SJSA1 (cell line): ENCODE measurements at places on chromosomes 7 and 10. TPM values are rescaled to one million over a fixed set of nuclear protein-coding genes. Genes with fewer than 3 reads are reported as not detected.
A peak's percentile ranks its signal among the peaks of the same experiment; 100 is the strongest.

SLC26A5 gene
- total RNA-seq: not detected in 2 replicates

DNA sequence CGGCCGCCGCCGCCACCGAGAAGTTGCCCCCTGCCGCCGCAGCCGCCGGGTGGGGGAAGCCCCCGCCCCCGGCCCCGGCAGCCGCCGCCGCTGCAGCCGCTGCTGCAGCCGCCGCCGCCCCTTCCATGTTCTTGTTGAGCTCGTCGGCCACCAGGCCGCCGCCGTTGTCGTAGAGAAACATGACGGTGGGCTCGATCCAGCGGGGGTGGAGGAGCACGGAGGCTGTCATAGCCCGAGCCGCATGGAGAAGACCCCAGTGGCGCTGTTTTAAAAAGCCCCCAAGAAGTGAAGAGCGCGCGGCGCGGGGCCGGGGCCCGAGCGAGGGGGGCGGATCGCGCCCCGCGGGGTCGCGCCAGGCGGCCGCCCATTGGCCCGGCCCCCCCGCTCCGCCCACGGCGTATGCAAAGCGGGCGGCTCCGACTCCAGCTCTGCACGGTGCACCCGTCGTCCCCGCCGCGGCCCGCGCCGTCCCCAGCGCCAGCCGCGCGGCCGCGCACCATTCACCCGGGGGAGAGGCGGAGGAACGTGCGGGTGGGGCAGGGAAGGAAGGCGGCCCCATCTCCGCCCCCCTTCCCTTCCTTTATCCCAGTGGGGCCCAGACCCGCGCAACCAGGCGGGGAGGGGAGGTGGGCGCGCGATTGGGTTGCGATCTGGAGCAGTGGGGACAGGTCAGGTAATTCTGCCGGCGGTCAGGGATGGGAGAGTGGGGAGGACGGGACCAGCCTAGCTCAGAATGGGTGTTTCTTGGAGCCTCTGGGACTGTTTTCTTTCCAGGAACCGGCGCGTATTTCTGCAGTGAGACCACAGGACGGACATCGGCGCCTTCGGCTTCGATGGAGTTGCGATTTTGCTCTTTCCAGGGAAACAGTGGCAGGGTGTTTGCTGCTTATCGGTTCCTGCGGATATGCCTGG, at the start of gene HOXA13:
Gene HOXA13 (minus strand): TSS at position 243 of the 912 bp plus-strand sequence. CDS start 14 bp downstream, at position 229.
- peak within 1 kb of the TSS; percentile 85 for H3K4me3 ChIP-seq
- no peak within 1 kb of the TSS for H3K27ac ChIP-seq
- peaks cover 4% of the 10 kb centered on the region; the same call in 1 of the 2 replicates for H3K36me3 ChIP-seq

GRCh38 chr10:70571636-70572439, 30.7 kb downstream of the PRF1 start:
- no peaks in the 10 kb centered on the region for H3K36me3 ChIP-seq
- H3K4me3 ChIP-seq: no peak overlapping the region
- H3K27ac ChIP-seq: no peak overlapping the region
- H3K4me1 ChIP-seq: peaks cover 13% of the 10 kb centered on the region
- no peaks in the 10 kb centered on the region for H3K27me3 ChIP-seq
- no peak for DNase-seq

DNA sequence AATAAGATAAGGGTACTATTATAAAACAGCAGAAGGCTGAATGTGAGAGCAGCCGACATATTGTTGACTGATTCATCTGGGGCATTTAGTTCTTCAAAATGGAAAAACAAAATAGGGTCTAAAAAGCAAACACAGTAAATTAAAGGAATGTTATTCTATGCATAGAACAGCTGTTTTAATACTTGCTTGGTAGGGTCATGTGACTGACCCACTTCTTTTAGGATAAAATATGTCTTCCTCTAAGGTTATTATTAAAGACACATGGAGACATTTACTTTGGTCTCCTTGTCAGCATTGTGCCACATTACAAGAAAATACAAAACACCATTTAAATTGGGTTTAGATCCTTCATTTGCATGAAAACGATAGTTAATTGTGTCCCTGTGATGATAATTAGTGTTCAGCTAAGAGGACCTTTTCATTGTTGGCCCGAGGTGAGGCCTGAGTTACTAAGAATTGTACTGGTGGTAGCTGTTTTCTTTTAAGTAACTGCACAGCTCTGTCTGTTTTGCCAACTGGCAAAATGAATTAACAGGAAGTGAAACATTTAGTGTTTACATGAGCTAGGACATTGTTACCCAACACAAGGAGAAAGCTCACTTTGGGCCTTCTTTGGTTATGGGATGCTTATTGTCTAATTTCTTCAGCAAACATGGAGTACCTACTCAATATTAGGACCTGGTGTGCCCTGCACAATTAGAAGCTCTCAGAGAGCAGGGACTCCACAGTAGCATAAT, 764.4 kb downstream of the LRMDA start:
- H3K4me3 ChIP-seq: no peak overlapping the region
- H3K27ac ChIP-seq: no peak overlapping the region
- no peaks in the 10 kb centered on the region for H3K4me1 ChIP-seq

CELF2 gene
- total RNA-seq: not detected in 2 replicates

- DNase-seq: no peak
- H3K27ac ChIP-seq: no peak overlapping the region
- no peaks in the 10 kb centered on the region for H3K36me3 ChIP-seq
- H3K27me3 ChIP-seq: no peaks in the 10 kb centered on the region
- no peaks in the 10 kb centered on the region for H3K4me1 ChIP-seq
- H3K4me3 ChIP-seq: no peak overlapping the region
These were observed 316.4 kb downstream of the DNAJB6 start for GRCh38 chr7:157652954-157653826.

GSTO2 gene
- 0.13 TPM in 1 of 2 replicates, not detected in the other for total RNA-seq

DNA sequence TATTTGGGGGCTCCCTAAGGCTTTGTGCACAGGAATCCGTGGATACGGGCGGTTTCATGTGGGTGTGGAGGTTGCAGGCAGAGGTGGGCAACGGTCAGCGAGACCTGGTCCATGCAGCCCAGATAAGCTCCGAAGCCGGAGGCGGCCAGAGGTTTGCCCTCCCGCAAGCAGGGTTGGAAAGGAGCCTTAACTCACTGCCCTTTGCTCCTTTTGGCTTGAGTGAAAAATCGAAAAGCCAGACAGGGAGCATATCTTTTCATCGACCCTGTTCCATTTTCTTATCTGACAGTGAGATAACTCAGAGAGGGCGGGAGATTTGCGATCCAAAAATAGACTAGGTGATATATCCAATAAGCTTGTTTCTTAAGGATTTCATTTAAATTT, 1.5 kb downstream of the GRM3 start:
- peaks cover 18% of the 10 kb centered on the region for H3K27me3 ChIP-seq
- DNase-seq: no peak
- H3K36me3 ChIP-seq: no peaks in the 10 kb centered on the region
- no peaks in the 10 kb centered on the region for H3K4me1 ChIP-seq
- H3K4me3 ChIP-seq: no peak overlapping the region
- no peak overlapping the region for H3K27ac ChIP-seq

DNA sequence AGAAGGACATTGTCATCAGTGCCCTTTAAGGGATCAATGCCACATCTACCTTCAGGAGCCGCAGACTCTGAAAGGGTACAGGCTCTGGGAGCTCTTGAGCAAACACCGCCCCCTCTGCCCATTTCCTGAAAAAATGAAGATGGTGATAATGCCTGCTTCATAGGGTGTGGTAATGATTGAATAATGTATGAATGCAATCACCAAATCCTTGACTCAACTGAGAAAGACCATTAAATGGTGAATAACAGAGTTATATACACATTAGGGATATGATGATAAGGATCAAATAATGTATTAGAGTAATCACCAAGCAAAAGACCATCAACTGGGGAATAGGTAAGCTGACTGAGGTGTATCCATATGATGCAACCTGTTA, 1.5 kb downstream of the FAM170B start:
- H3K27me3 ChIP-seq: no peaks in the 10 kb centered on the region
- no peak for DNase-seq

DNA sequence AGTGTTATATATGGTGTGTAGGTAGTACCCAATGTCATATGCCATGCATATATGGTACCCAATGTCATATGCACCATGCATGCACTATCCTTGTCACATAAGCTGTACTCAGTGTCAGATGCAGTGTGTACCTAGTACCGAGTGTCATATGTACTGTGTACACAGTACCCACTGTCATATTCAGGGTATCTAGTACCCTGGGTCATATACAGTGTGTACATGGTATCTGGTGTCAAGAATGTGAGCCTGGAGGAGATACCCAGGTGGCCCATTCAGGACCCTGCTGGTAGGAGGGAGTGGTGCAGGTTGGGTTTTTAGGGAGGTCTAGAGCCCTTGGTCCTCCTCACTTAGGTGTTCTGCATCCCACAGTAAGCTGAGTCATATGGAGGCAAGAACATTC, 1.8 kb downstream of the ZMYND11 start:
- peaks cover 34% of the 10 kb centered on the region for H3K4me1 ChIP-seq
- H3K27me3 ChIP-seq: no peaks in the 10 kb centered on the region
- peak; percentile 24 for DNase-seq
- H3K27ac ChIP-seq: no peak overlapping the region

GRCh38 chr7:40717242-40717641, 582.4 kb downstream of the SUGCT start:
- no peak overlapping the region for H3K4me3 ChIP-seq
- no peaks in the 10 kb centered on the region for H3K36me3 ChIP-seq
- H3K27ac ChIP-seq: no peak overlapping the region
- DNase-seq: peak; percentile 68

DNA sequence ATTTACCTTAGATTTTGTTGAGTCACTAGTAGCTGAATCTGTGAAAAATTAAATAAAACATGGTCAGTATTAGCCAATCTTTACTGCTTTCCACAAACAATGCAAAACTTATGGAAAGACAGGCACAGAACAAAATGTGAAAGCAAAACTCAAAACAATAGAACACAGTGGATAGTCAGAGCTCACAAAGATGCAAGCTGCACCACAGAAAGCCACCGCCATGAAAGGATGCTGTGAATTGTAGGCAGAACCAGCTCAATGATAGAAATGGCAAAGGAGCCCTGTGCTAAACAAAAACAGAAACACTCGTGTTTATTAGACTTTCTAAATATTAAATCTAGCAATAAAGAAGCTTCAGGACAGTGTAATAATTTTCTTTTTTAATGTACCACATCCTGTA, 134.4 kb downstream of the ARHGAP21 start:
- H3K4me3 ChIP-seq: no peak overlapping the region
- H3K27me3 ChIP-seq: no peaks in the 10 kb centered on the region
- peaks cover 64% of the 10 kb centered on the region for H3K36me3 ChIP-seq
- no peak overlapping the region for H3K27ac ChIP-seq
- no peak for DNase-seq

DNA sequence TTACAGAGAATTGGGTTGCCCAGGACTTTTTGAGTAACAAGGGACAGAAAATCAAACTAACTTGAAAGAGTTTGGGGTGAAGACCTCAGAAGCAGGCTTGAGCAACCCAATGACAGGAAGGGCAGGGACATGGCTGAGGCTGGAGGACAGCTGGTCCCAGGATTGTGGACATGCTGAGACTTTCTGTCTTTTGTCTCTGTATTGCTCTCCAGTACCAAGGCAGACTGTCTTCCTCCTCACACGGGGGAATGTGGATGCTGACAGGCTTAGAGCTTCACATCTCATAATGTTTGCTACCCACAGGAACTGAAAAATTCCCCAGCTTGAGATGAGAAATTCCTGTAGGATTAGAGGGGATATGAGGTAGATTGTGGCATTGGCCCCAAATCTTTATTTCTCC, 229.6 kb downstream of the PHF14 start:
- no peak for DNase-seq
- no peak overlapping the region for H3K27ac ChIP-seq
- H3K4me3 ChIP-seq: no peak overlapping the region
- no peaks in the 10 kb centered on the region for H3K27me3 ChIP-seq
- H3K36me3 ChIP-seq: no peaks in the 10 kb centered on the region

GRCh38 chr10:60827791-60828488, 49.7 kb downstream of the CDK1 start:
- peak overlapping the region; percentile 62 for H3K27ac ChIP-seq
- H3K27me3 ChIP-seq: no peaks in the 10 kb centered on the region
- H3K36me3 ChIP-seq: no peaks in the 10 kb centered on the region

SHTN1 gene
- total RNA-seq: 5.5 and 6.5 TPM in 2 replicates

DNA sequence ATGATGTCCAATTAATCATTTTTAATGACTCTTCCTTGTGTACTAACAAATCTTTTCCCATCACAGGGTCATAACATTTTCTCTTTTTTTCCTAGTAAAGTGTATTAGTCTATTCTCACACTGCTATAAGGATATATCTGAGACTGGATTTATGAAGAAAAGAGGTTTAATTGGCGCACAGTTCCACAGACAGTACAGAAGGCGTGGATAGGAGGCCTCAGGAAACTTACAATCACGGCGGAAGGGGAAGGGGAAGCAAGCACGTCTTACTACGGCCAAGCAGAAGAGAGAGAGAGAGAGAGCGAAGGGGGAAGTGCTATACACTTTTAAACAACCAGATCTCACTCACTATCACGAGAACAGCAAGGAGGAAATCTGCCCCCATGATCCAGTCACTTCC, 359.4 kb upstream of the NFE2L3 start:
- H3K4me1 ChIP-seq: peaks cover 30% of the 10 kb centered on the region
- no peak overlapping the region for H3K4me3 ChIP-seq
- no peak overlapping the region for H3K27ac ChIP-seq
- no peak for DNase-seq
- no peaks in the 10 kb centered on the region for H3K27me3 ChIP-seq
- H3K36me3 ChIP-seq: no peaks in the 10 kb centered on the region

GRCh38 chr10:118638680-118639079, 43.2 kb upstream of the PRLHR start:
- DNase-seq: no peak
- no peaks in the 10 kb centered on the region for H3K4me1 ChIP-seq
- no peaks in the 10 kb centered on the region for H3K36me3 ChIP-seq

- H3K27ac ChIP-seq: no peak overlapping the region
- H3K4me3 ChIP-seq: no peak overlapping the region
- H3K4me1 ChIP-seq: peaks cover 7% of the 10 kb centered on the region; the same call in 1 of the 2 replicates
- peaks cover 26% of the 10 kb centered on the region for H3K36me3 ChIP-seq
- peaks cover 9% of the 10 kb centered on the region for H3K27me3 ChIP-seq
These were observed 1.2 kb upstream of the TBRG4 start for GRCh38 chr7:45112648-45113047.

NPTX2 gene
- 138 and 160 TPM in 2 replicates for total RNA-seq

DNA sequence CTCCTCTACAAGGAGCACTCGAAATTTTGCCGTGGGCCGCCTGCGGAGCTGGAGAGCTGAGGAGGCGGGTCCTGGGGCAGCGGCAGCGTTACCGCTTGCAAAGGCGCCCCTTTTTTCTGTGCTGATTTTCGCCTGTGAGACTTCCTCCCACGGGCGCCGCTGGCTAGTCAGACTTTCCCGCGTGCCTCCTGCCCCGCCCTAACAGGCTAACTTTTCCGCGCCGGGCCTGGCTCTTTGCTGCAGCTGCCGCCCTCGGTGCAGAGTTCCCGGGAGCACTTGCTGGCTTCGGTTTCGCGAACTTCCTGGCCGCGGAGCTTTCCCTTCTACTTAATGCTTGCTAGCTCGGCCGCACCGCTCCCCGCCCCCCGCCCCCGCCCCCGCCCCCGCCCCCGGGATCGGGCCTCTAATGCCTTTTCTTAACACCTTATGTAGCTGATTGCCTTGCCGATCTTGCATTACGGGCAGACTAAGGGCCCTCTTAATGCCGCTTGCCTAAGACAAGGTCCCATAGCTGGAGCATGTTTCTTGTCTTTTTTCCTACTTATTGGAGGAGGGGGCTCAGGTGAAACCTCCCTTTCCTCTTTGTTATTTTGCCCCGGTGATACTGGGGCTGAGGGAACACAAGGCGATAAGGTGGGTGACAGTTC, 37.9 kb upstream of the RASGEF1A start:
- no peak overlapping the region for H3K4me3 ChIP-seq
- DNase-seq: no peak
- no peaks in the 10 kb centered on the region for H3K36me3 ChIP-seq
- peaks cover 31% of the 10 kb centered on the region for H3K27me3 ChIP-seq
- no peak overlapping the region for H3K27ac ChIP-seq

- H3K27me3 ChIP-seq: no peaks in the 10 kb centered on the region
- H3K4me3 ChIP-seq: no peak overlapping the region
- H3K36me3 ChIP-seq: no peaks in the 10 kb centered on the region
- peak overlapping the region; percentile 55 for H3K27ac ChIP-seq
- peaks cover 21% of the 10 kb centered on the region for H3K4me1 ChIP-seq
- peak; percentile 78 for DNase-seq
These were observed 121.2 kb downstream of the FAM107B start for GRCh38 chr10:14653271-14654161.
